Naive thymus-derived CD8-positive, alpha-beta T cell (primary cell): ENCODE measurements at places on chromosomes 12 and 14. TPM values are rescaled to one million over a fixed set of nuclear protein-coding genes. Genes with fewer than 3 reads are reported as not detected.

LYSET gene
- 42.1 TPM for polyA plus RNA-seq

GRCh38 chr12:42402821-42403411 lies 76.9 kb downstream of the PPHLN1 start:
- DNase-seq = no peak

- DNase-seq = no peak
These were observed 85.9 kb upstream of the ANO2 start for GRCh38 chr12:6031001-6031400.

EMP1 gene
- polyA plus RNA-seq = 0.14 TPM

DNA sequence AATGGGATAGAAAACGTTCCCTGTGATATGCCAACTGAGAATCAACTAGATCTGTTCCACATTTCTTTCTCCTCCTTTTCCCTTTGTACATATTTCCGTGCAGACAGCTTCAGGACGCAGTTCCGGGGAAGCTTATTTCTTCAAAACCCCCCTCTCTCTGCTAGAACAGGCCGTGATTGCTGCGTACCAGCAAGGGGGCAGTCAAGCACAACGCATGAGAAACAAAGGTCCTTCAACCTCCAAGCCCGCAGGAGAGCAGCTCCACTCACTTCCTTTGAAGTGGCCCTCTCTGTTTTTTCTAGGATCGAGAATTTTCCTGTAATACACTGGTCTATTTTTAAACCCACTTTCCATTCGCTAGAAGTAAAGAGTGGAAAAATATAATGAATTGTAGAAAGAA lies 80.8 kb downstream of the ZNF664 start:
- DNase-seq = no peak

GRCh38 chr14:75109877-75110276 lies 17.0 kb downstream of the NEK9 start:
- no peak for DNase-seq

GRCh38 chr12:79294590-79294989 lies 396.2 kb downstream of the PAWR start:
- DNase-seq = no peak

DNA sequence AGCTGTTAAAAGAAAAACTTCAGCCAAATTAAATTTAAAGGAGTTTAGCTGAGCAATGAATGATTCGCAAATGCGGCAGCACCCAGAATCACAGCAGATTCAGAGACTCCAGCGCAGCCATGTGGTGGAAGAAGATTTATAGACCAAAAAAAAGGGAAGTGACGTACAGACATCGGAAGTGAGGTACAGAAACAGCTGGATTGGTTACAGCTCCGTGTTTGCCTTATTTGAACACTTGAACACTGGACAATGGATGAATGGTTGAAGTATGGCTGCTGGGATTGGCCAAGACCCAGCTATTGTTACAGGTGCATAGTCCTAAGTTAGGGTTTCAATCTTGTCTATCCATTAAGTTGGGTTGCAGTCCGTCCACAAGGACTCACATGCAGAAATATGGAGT lies 42.6 kb downstream of the GALNT8 start:
- DNase-seq = no peak

DNA sequence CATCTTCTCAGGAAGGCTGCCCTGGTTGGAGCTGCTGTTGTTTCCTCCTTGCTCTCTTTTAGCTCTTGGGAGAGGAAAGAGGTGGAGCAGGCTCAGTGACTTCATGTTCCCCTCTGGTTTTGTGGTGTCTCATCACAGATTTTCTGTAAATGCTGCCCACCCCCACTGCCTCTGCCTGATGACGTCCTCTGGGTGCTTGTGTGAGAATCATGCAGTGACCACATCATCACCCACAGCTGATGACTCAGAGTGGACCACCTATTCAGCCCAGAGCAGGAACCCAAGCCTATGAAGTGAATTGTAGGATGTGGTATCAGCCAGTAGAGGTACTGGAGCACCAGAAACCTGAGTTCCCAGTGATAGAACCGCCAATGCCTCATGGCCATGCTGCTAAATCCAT lies at the start of gene GZMB:
Gene GZMB (minus strand): TSS at position 33 of the 400 bp plus-strand sequence. CDS start 30 bp downstream, at position 3.
- peak; percentile 61 for DNase-seq

- DNase-seq = no peak
These were observed 57.0 kb downstream of the TEAD4 start for GRCh38 chr12:3016191-3016590.

BIN2 gene
- polyA plus RNA-seq = 303 TPM

GRCh38 chr12:105935106-105935505 lies 203.6 kb downstream of the NUAK1 start:
- DNase-seq = no peak

- DNase-seq = no peak
These were observed 408.2 kb downstream of the AEBP2 start for GRCh38 chr12:19847294-19848059.

DNA sequence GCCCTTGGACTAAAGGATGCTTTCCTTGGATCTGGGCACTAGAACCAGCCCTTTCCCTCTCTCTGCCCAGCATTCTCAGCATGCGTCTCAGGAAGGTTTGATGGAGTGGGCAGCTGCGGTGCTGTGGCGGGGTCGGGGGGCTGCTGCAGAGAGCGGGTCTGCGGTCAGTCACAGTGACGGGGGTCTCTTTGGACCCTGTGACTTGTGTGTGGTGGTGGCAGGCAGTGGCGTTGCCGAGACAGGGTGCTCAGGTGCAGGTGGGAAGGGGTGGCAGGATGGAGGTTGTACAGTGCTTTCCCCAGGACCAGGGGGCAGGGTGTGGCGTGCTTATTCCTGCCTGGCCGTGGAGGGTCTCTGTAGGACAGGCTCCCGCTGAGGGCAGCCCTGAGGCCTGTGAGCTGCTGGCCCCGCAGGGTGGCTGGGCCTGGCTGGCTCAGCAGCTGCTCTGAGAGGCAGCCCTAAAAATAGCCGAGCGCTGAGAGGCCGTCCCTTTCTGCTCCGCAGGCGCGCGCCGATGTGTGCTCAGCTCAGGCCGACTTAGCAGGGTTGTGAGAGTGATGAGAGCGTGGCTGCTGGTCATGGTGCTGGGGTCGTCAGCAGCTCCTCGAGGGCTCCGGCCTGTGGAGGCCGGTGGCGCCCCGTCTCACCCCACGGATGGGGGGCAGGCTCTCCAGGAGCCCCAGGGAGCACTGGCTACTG lies 9.7 kb downstream of the PACS2 start:
- no peak for DNase-seq

GRCh38 chr12:3605692-3606091 lies 114.7 kb downstream of the PRMT8 start:
- no peak for DNase-seq

HOXC12 gene
- not detected for polyA plus RNA-seq

CCDC63 gene
- not detected for polyA plus RNA-seq

DNA sequence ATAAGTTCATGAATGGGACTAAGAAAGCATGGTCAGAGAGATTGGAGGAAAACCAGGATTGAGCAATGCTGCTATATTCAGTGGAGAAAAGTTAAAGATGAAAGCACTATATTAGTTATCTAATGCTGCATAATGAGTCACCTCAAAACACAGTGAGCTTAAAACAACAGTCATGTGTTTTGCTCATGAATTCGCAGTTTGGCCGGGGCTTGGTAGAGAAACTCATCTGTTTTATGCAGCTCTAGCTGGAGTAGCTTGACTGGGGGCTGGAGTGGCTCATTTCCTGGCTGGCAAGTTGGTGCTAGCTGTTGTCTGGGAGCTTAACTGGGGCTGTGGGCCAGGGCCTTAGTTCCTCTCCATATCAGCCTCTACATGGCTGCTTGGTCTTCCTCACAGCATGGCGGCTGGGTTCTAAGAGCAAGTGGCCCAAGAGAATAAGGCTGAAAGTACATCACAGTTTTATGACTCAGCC lies 90.1 kb downstream of the ADCK1 start:
- no peak for DNase-seq

DNA sequence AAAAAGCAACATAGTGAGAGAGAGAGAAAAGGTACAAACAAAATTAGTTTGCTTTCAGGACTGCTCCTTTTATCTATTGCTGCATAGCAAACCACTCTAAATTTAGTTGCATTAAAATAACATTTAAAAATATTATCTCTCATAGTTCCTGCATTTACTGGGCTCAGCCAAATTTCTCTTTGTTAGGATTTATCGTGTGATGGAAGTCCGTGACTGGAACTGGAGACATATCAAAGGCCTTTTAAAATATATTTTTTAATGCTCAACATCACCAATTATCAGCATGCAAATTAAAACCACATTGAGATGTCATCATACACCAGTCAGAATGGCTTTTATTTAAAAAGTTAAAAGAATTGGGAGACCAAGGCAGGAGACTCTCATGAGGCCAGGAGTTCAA lies 107.6 kb upstream of the SYT1 start:
- no peak for DNase-seq

DNA sequence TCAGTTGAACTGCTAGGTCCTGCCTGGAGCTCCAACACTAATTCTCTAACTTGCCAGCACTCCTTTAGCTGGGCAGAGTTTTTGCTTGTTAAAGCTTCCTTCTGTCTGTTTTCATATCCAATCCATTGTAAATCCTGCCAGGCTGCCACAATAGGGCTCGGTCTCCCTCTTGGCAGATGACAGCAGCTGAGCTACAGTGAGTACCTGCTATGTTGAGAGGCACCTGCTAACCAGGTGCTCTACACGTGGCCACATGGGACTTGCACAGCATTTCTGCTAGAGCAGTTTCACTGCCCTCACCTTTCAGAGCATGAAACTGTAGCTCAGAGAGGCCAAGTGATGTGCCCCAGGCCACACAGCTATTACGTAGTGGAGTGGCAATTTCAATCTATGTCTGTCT lies 106.6 kb upstream of the NOS1 start:
- DNase-seq = no peak

GARIN6 gene
- not detected for polyA plus RNA-seq

DNA sequence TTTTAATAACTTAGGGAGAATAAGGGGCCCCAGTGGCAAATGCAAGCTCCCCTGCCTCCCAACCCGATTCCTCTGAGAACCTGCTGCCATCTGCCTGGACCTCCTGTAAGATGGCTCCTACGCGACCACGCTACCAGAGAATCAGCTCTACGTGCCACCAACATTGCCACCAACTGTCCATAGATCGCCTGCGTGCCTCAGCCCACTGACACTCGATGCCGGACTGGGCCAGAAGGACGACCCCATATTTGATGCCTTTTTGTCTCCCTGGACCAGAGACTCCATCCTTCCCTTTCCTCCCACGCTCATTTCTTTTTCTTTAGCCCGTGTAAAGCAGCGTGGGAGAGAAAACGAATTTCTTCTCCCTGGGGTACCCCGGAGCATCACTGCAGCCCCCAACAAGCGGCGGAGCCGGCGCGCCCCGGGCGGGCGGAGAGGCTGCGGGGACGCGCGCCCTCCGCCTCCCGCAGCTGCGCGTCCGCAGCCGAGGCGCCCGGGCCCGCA lies 565 bp upstream of the KLHL42 start:
- DNase-seq = no peak

GRCh38 chr12:101298426-101298825 lies 18.5 kb downstream of the UTP20 start:
- DNase-seq = no peak

GRCh38 chr14:93895023-93895604 lies 32.0 kb upstream of the FAM181A start:
- DNase-seq = no peak

DNA sequence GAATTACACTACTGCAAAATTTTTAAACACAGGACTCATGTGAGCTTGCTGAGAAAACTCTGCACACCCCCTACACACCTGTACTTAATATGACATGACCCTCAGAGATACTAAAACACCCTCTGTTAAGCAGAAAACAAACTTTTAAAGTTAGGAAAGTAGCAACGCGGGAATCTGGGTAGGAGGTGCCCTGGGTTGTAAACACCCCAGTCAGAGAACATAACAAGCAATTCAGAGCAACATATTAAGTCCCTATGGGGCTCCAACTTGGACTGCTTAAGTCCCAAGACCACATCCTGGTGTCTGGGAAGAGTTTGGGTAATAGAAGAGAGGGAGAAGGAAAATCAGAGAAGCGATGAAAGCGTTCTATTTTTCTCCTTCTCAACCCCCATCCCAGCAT lies 1.2 kb downstream of the ATF7 start:
- DNase-seq = no peak

CRIP2 gene
- 86.9 TPM for polyA plus RNA-seq

PDZRN4 gene
- not detected for polyA plus RNA-seq

DNA sequence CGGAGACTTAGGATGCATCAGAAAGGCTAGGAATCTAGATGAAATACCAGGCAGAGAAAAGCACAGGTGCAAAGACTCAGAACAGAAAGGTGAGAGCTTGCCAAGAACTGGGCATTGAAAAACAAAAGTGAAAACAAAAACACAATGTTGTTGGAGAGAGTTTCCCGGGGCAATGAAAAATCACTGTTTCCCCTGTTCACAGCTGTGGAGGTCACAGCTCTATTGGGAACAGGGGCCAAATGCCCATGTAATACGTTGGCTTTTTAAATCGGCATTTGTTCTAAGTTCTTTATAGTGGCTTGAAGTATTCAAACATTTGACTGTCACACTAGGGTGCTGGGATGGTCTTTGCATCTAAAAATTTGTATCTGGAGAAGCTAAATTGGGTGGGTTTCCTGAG lies 108.3 kb downstream of the SLC15A4 start:
- DNase-seq = no peak

GRCh38 chr12:105279460-105280056 lies 43.6 kb upstream of the APPL2 start:
- DNase-seq = peak; percentile 29

LPCAT3 gene
- 19.9 TPM for polyA plus RNA-seq

RIMBP2 gene
- not detected for polyA plus RNA-seq

PTGR2 gene
- polyA plus RNA-seq = 5.1 TPM

CCDC92 gene
- 34.0 TPM for polyA plus RNA-seq

DNA sequence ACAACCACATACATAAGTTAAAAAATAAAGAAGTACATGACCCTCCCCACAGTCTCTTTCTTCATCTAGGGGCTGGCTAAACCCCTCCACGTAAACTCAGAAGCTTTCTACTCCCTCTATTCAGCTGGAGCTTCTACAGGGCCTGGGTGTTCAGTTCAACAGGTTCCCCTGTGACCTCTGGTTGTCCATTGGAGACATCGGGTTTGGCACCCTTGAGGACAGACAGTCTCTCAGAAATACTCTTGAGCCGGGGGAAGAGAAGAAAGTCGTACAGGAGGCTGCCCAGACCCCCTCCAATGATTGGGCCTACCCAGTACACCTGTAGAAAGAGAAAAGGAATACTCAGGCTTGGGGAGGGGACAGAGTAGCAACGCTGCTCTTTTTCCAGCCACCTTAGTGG lies 1.9 kb upstream of the TIMELESS start:
- no peak for DNase-seq
